Activated CD8-positive, alpha-beta memory T cell treated with anti-CD3 and anti-CD28 coated beads for 1 hour (primary cell): ENCODE measurements at places on chromosomes 3 and 15.

DNA sequence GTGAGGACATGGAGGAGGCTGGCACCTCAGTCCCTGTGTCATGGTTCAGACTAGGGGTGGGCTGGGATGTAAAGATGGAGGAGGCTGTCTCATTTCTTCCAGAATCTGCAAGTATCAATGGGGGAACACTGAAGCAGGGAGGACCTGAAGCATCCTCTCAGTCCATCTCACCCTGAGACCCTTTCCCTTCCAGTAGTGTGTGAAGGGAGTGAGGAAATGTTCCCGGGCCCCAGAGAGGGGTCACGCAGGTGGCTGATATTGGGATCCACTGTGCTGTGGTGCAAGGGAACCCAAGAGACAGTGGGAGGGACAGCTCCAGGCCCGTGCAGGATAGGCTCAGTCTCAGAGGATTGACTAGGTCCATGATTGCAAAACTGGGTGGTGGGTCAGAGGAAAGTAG lies 72.2 kb upstream of the ADPGK start:
- DNase-seq: no peak

- DNase-seq: no peak
Observed at GRCh38 chr3:43768381-43768973, 77.7 kb downstream of the ABHD5 start.

GRCh38 chr3:7607676-7608075 lies 746.8 kb downstream of the GRM7 start:
- no peak for DNase-seq

GRCh38 chr3:45965653-45966052 lies 22.4 kb downstream of the CXCR6 start:
- DNase-seq: no peak

DNA sequence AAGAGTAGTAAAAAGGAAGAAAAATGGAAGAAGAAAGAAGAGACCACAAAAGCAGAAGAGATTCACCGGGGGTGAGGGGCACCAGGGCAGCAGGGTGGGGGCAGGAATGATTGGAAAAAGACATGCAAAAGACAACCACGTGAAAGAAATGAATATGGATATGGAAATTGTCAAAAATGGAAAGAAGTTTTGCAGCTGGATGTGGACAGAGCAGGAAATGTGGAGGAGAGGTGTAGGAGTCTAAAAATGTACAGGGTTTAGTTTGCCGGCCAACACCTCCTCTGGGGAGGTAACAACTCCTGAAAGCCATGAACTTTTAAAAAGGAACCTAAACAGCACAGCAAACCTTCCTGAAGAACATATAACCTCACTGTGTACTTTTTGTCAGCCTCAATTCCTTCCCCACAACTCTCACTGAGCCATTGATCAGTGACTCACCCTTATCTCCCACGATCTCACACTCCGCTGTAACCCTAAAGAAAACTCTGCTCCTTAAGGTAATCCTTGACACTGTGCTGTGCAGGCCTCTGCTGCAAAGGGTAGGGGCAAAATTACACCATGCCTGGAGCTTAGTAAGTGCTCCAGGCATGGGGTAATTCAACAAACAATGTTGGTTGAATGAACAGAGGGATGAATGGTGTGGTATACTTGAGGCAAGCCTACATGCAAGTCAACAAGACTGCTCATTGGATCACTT lies 100.2 kb upstream of the BOC start:
- DNase-seq: no peak

GRCh38 chr15:26023231-26023630 lies 160.1 kb upstream of the ATP10A start:
- DNase-seq: no peak

- no peak for DNase-seq
Observed at GRCh38 chr15:35944945-35945585, 399.1 kb upstream of the DPH6 start.

GRCh38 chr3:156131241-156131640 lies 10.9 kb downstream of the KCNAB1 start:
- DNase-seq: no peak

GRCh38 chr15:66706225-66706732 lies 4.2 kb downstream of the SMAD6 start:
- no peak for DNase-seq

DNA sequence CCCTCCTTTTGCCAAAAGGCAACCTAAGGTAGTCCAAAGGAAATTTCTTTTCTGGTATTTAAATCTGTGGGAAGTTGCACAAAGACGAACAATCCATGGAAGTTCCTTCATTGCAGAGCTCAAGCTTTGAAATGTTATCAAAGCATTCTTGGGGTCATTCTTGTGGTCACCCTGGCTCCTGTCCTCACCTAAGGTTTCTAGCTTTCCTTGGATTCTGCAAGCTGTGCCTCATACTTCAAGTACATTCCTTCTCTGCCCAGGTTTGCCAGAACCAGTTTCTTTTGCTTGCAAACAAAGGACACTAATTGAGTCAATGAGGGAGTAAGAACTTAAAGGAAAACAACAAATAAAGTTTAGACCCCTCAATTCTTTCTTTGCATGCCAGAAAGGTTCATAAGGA lies 329.8 kb upstream of the PDZRN3 start:
- DNase-seq: no peak

DNA sequence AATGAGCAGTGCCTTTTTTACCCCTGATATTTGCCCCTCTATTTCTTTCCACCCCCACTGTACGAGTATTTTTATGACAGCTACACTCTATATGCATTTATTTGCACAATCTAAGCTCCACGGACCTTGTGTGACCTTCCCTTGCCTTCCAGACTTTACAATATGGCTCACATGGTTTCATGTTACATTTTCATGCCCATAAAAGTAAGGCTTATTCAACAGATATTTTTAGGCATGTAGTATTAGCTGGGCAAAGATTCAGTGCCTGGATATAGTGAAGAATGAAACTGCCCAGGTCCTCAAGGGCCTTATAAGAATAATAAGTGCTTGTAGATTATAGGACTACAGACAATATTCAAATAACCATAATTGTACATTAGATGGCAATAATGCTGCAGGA lies 481.9 kb upstream of the CNTN4 start:
- no peak for DNase-seq

- DNase-seq: no peak
Observed at GRCh38 chr15:80856809-80857377, 77.7 kb downstream of the CEMIP start.

DNA sequence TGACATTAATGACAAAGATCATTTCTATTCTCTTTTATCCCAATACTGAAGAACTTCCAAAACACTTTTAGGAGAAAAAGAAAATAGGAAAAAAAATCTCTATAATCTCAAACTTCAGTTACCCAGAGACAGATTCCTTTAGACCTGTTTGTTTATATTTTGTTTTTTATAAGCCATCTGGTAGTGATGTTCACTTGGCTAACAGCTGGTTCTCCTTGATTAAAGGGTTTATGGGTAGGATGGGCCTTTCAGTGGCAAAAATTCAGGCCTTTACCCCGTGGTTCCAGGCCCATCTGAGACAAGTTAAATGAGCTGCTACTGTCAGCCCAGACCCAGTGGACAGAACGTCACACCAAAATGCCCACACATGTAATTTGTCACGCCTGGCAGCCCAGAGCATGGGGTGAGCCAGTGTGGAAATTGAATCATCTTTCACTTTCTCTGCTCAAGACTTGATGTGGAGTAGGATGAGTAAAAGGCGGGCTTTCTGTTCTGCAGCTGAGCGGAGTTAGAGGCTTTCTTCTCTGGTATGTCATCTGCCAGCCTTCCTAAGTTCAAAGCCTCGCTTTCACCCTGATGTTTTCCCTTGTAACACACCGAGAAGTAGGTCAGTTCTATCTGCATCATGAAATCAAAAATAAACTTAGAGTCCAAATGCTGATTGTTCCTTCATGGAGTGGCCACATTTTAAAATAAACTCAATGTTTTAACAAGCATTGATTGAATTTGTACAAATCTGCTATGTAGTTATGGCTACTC lies 62.5 kb upstream of the SKOR1 start:
- DNase-seq: no peak

DNA sequence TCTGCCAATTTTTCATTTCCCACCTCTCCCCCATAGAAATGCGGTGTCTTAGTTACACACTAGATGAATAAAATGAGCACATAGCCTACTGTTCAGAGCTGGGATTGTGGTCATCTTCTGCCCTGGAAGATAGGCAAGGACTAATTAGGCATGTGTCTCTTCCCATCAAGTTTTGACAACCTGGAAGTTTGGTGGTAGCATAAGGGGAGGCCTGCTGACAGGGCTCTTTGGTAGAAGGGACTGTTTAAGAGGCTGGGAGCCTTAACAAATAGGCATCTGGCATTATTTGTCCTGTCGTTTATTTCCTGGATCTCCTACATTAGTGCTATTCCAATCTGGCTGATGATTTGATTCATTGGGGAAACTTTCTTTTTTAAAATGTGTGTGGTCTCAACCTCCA lies 512.3 kb downstream of the ZNF385D start:
- no peak for DNase-seq

- no peak for DNase-seq
Observed at GRCh38 chr3:40012381-40012780, 203.0 kb downstream of the MYRIP start.

DNA sequence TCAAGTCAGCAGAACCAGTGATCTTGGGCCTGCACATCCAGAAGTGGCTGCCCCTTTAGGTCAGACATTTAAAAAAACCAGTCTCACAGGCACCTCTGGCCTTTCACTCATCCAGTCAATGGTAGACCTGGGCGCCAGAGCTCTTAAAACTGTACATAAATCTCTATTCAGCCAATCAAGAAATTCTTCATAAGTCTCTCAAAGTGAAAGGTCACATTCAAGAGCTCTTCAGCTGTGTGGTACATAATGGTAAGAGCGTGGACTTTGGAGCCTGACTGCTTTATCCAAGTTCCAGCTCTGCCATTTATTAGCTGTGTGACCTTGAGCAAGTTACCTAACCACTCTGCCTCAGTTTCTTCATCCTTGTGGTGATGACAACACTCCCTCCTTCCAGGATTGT lies 22.3 kb upstream of the MORF4L1 start:
- no peak for DNase-seq

DNA sequence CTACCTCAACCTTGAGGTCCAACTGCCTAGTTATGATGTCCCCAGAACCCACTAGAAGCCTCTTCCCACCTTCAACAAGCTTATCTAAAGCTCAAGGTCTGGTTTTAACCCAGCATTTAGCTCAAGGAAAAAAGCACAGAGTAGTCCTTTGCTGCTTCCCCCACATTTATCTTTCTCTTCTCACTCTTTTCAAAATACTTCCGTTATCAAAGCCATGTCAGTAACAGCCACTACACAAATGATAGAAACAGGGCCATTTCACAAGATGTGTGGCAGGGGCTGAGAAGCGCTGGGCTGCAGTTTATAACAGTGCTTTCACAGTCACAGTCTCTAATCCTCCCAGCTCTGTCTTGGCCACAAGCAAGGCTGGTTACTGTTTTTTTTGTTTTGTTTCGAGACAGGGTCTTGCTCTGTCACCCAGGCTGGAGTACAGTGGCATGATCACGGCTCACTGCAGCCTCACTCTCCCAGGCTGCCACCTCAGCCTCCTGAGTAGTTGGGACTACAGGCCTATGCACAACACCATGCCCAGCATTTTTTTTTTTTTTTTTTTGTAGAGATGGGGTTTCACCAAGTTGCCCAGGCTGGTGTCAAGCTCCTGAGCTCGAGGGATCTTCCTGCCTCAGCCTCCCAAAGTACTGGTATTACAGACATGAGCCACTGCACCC lies 218.8 kb downstream of the OSBPL10 start:
- DNase-seq: no peak

DNA sequence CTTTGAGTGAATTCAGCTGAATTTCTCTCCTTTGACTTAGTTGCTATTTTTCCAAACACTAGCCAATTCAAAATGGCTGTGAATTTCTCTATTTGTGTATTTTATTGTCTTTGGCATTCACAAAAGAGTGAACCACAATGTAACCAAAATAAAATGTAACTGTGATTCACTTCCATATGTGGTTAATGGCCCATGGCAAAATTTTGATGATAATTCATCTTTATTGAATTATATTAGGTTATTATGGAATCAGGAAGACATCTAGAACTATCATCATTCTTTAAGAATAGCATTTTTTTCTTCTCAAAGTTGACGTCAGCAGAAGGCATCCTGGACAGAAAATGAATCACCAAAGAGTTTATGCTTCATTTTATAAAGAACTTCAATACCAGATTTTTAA lies 705.3 kb upstream of the NAALADL2 start:
- DNase-seq: no peak

DNA sequence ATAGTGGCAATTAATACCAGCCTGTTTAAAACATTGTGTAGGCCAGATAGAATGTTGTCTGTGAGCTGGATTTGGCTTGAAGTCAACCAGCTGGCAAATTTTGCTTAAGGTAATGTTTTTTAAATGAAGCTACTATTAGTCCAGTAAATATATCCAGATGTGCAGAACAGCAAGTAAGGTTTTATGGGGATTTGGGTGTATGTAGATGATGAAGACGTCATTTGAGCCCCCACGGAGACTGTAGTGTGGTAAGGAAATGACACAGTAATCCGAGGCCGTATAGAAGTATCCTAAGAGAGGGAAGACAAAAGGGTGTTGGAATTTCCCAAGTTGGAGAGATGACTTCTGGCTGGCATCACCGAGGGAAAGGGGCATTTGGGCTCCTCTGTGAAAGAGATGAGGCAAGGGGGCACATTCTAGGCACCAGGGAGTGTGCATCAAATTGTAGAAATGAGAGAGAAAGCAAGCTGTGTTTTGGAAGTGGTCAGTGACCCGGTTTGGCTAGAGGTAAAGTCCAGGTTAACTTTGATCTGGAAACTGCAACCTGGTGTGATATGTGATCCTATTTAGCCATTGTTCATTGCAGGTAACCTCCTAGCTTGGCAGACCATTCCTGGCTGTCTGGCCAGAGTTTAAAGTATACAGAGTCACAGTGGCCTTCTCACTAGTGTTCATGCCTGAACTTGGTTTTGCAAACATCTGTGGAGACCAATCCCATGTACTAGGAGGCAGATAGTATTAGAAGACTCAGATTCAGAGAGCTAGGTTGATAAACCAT lies 104.2 kb downstream of the ITPR1 start:
- DNase-seq: no peak

- DNase-seq: no peak
Observed at GRCh38 chr3:24958910-24959447, 464.3 kb upstream of the THRB start.

GRCh38 chr15:67784856-67785430 lies 40.4 kb upstream of the SKOR1 start:
- DNase-seq: no peak

DNA sequence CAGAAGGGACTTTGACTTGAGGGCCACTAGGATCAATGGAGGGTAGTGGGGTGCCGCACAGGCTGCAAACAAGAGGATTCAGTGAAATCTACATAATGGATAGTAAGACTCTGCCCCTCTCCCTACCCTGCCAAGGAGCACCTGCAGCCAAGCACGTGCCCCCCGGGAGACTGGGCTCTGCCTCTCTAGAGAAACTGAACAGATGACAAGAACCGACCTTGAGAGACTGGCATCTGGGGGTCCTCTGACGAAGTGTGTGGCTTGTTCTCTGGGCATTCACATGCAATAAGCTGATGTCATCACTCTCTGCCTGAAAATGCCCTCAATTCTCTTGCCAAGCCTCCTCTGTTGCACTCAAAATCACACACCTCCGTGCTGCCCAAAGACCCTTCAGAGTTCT lies 132.3 kb downstream of the FAM43A start:
- DNase-seq: no peak

GRCh38 chr15:52797625-52798501 lies 7.7 kb upstream of the ONECUT1 start:
- DNase-seq: no peak
